ENCODE measurements at places on chromosomes 11 and 22.

GRCh38 chr11:129945373-129945772 lies 50.0 kb upstream of the NFRKB start:
- DNase-seq, result no peak

GRCh38 chr11:77865805-77866204 lies 44.9 kb downstream of the AAMDC start:
- DNase-seq, result no peak

GRCh38 chr11:63890368-63890767 lies 26.6 kb downstream of the RCOR2 start:
- DNase-seq, result no peak

GRCh38 chr11:120527111-120527761 lies 15.7 kb downstream of the GRIK4 start:
- DNase-seq, result no peak

DNA sequence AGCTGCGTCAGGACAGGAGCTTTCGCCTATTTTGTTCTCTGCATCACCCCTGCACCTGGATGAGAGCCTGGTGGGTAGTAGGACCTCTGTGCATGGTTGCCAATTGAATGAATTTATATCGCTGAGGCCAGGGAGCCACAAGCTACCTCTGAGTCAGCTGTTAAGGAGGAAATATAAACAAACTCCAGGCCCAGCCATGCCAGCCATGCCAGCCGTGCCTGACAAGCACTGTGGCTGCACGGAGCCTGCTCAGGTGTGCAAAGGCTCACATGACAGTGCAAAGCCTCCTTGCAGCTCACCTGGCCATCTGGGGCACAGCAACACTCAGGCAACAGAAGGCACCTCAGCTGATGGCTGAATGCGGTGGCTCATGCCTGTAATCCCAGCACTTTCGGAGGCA lies 33.7 kb upstream of the LINC01488 start:
- no peak for DNase-seq

GRCh38 chr22:26610072-26610958 lies 7.5 kb downstream of the CRYBB1 start:
- peak; percentile 55 for DNase-seq

DNA sequence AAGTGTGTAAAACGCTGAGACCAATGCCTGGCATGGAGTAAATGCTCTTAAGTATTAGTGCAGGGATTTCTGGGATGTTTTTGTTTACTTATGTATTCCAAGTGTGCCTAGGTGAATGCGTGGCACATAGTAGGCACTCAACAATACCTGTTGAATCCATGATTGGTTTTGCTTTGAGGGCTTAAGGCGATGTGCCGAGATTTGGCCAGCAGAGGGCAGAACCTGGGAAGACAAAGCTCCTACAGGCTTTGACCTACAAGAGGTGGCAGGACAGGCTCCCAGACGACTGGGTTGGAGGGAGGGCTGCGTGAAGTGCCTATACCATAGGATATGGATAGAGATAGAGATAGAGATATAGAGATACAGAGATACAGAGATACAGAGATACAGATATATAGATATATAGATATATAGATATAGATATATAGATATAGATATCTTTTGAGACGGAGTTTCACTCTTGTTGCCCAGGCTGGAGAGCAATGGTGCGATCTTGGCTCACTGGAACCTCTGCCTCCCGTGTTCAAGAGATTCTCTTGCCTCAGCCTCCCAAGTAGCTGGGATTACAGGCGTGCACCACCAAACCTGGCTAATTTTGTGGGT lies 13.9 kb downstream of the KCNE3 start:
- DNase-seq, result no peak

- DNase-seq, result no peak
These were observed 7.3 kb downstream of the ARHGAP8 start for GRCh38 chr22:44759430-44760310.

DNA sequence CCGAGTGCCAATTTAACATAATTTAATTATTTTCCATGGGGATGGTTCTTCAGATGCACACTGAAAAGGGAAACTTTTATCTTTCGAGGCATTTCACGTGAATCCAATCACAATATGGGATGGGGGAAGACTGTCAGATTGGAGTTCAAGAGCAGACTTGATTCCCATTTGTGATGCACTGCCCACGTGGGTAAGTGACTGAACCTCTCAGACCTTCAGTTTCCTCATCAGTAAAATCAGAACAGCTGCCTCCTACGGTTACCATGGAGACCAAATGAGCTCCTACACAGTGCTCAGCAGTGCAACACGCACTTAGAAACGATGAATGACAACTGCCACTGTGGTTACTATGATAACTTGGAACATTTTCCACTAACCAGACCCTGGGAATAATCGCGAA lies 21.7 kb downstream of the KIAA0930 start:
- DNase-seq, result no peak

DNA sequence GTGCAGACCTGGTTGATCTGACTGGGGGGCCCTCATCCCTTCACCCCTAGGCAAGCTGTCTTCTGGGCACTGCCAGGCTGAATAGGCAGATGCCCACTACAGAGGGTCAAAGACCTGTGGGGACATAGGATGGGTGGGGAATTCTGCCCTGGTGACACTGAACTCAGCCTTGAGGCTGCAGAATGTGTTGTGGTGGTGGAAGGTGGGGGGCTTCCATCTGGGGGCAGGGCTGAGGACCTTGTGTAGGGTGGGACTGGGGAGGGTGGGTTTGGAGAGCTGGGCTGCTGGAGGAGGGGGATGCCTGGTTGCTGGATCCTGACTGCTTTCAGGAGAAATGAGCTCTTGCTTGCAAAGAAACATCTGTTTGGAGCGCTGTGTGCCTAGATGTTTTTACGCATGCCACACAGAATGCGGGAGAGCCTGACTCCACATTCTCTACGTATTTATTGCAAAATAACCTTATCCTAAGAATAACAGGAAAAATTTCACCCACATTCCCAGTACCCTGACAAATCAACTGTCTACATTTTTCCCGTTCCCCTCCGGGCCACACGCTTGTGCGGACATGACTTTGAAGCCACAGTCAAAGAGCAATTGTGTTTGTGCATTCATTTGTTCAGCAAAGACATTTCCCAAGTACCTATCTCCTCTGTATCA lies 18.3 kb downstream of the SMIM38 start:
- no peak for DNase-seq

DNA sequence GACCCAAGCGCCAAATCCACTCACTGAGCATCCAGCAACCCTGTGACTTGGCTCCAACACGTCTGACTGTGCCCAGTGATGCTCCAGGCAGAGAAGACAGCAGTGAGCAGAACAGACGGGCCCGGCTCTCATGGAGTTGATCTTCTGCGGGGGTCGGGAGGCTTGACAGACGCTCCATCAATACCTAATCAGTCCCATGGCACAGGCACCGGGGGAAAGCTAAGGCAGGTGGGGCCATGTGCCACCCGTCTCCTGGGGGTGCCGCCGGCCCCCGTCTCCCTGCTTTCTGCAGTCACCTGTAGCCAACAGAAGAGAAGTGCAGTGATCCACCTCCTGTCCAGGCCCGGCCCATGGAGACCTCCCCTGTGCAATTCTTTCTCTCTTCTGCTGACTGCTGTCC lies 47.5 kb downstream of the LINC01488 start:
- DNase-seq, result no peak

Data from brain pericyte (primary cell).